ENCODE measurements at places on chromosomes 12 and 14.

GRCh38 chr14:68952531-68953195 is 26.4 kb downstream of the ACTN1 start:
- DNase-seq, result peak; percentile 65

DNA sequence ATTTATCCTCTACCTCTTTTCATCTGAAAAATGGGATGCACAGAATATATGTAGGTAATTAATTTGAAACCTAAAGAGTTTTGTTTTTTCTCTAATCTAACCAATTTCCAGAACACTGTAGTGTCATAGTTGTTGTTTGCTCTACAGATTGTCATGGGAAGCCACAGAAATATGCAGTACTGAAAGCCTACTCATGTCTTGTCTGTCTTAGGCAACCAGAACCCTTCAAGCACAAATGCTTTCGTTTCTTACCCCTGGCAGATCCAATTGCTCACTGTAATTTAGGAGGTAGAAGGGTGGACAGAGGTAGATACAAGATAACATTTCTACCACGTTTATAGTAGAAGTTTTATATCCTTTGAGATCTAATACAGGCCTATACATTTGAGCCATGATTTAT is 330.2 kb upstream of the NOVA1 start:
- no peak for DNase-seq

DNA sequence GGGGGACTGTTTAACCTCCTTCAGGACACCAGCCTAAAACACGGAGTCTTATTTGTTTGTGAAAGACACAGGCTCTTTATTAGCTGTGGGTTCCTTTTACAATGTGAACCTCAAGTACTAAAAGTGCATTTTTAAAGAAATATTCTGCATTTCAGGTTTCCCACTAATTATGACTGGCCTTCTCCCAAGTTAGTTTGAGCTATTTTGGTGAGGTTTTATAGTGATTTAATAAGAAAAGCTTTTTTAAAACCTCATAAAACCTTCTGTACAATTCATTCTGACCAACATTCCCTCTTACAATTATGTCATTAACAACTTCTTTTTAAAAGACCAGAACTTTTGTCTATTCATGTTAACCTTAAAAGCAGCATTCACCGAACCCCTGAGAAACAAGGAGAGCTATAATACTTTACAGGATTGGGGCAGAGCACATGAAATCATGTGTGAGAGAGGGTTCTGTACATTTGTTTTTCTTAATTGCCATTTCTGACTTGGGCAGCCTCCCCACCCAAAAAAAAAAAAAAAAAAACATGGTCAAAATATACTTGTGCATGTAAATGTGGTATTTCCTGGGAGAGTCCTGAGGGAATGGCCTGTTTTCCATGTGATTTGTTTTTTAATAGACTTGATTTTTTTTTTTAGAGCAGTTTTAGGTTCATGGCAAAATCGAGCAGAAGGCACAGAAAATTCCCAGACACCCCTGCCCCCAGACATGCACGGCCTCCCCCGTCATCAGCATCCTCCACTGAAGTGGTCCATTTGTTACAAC is 169.5 kb downstream of the CHST11 start:
- no peak for DNase-seq

GRCh38 chr14:75452324-75452723 is 24.5 kb downstream of the JDP2 start:
- DNase-seq, result no peak

All from hepatocyte (in vitro differentiated cells).